Activated T-helper 17 cell treated with anti-CD3 and anti-CD28 coated beads, Interleukin-2, amount 50 U/mL, for 72 hours (primary cell): ENCODE measurements at places on chromosomes 5 and 9. TPM values are rescaled to one million over a fixed set of nuclear protein-coding genes. Genes with fewer than 3 reads are reported as not detected.
A peak's percentile ranks its signal among the peaks of the same experiment; 100 is the strongest.

The ZSWIM6 gene
- 3.2 TPM for total RNA-seq

The SMARCA2 gene
- 119 TPM for total RNA-seq

The EGR1 gene
- 14.0 TPM for total RNA-seq

The SLC4A9 gene
- total RNA-seq, result 0.26 TPM

The ADRB2 gene
- total RNA-seq, result 1.1 TPM

The PCDHGA4 gene
- total RNA-seq, result 0.32 TPM

DNA sequence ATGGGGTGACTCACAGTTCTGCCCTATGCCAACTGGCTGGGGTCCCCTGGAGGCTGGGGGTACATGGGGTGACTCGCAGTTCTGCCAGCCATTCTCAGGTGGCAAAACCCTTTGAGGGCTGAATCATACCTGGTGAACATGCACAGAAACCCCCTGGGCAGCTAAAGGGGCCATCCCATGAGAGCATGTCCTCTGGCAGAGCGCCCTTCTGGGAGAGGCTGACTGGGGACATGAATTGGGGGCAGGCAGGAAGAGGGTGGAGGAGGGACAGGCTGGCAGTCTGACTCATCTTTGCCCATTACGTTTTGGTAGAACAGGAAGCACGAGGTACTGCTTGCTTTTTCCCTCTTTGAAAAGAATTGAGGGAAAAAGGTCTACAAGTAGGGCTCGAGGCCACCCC, 16.7 kb downstream of the TRAF1 start:
- ATAC-seq, result peak; percentile 63

The ST8SIA4 gene
- 42.8 TPM for total RNA-seq

The VDAC1 gene
- total RNA-seq, result 334 TPM

DNA sequence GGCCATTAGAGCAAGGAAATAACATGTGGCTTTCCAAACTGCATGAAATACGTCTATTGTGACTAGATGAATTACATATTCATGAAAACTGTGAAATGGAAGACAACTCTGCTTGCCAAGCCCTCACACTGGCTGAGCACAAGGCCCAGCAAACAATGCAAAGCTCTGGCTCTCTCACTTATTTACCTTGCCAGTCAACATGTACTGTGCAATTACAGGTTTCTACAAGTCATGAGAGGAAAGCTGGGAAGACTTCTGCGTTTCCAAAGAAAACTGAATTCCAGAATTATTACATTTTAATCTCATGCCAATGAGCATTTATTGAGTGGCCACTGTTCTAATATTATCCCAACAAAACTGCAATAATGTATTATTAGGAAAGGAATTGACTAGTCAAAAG, 12.1 kb upstream of the C5orf63 start:
- no peak for ATAC-seq

The PCDHGC5 gene
- total RNA-seq, result not detected

DNA sequence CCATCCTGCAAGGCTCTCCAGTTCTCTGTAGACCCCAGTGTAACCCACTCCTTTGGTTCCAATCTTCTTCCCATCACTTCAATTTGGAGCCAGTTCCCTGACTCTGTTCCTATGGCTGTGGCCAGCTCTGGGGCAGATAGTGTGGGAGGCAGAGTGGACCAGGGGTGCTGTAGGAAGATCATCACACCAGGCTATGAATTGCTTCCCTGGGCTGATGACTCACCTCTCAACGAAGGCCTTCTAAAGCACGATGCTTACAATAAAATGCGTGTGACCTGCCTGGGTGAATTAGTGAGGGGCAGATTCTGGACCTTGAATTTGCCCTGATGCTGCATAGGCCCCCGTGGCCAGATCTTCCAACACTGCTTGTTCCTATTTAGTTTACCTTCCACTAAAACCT, 289.7 kb downstream of the FBXL7 start:
- ATAC-seq, result no peak

- no peak for ATAC-seq
Observed at GRCh38 chr5:112121258-112121657, 297.8 kb downstream of the EPB41L4A start.

The CDH9 gene
- not detected for total RNA-seq

- no peak for ATAC-seq
Observed at GRCh38 chr9:112809906-112810305, 59.3 kb downstream of the SNX30 start.

DNA sequence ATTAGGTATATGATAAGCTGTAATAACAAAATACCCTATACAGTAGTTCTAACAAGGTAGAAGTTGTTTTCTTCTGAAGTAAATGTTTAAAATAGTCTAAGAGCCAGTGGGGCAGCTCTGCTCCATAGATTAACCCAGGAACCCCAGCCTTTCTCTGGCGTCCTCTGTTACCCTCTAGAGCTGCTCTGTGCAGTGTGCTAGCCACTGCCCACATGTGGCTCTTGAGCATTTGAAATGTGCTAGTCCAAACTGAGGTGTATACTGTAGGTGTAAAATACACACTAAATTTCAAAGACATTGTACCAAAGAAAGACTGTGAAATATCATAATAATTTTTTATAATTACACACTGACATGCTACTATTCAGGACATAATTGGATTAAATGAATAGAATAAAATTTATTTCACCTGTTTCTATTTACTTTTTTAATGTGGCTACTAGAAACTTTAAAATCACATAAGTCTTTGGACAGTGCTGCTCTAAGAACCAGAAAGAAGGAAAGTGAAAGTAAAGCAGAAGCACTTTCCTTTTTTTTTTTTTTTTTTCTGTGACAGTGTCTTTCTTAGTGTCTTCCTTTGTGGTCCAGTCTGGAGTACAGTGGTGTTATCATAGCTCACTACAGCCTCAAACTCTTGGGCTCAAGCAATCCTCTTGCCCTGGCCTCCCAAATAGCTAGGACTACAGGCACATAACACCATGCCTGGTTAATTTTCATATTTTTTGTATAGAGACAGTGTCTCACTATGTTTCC, 39.3 kb downstream of the RAI14 start:
- ATAC-seq, result peak; percentile 56

The PCDHGB2 gene
- 0.17 TPM for total RNA-seq
